Lower leg skin (tissue), 4 donors: ENCODE measurements at places on chromosomes 2 and 18. TPM values are rescaled to one million over a fixed set of nuclear protein-coding genes. Genes with fewer than 3 reads are reported as not detected.

GRCh38 chr2:46000660-46001059 lies 296.5 kb upstream of the EPAS1 start:
- no peak for DNase-seq

- no peak for DNase-seq
These were observed 416.6 kb downstream of the NRXN1 start for GRCh38 chr2:50615291-50615690.

GRCh38 chr18:79375441-79376154 lies 20.1 kb upstream of the NFATC1 start:
- peak; percentile 43 for DNase-seq

The IGFBP5 gene
- total RNA-seq: 103 TPM

GRCh38 chr2:138035608-138036217 lies 71.4 kb downstream of the HNMT start:
- no peak for DNase-seq

DNA sequence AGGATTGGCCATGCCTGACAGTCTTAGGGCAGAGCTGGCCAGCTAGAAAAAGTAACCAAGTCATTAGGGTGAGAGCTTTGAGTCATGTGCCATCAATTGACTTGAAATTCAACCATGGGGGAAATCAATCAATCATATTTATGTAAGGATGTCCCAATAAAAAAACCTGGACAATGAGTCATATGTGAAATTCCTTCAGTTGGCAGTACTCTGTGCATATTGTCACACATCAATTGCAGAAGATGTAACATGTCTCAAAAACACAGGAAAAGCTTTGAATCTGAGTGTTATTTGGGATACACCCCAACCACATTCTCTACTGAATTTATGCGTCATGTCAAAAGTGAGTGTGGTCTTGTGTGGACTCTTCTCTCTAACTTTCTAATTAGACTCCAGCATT lies 1004.1 kb upstream of the NRXN1 start:
- no peak for DNase-seq

The ARHGAP28 gene
- total RNA-seq: 1.4 TPM

DNA sequence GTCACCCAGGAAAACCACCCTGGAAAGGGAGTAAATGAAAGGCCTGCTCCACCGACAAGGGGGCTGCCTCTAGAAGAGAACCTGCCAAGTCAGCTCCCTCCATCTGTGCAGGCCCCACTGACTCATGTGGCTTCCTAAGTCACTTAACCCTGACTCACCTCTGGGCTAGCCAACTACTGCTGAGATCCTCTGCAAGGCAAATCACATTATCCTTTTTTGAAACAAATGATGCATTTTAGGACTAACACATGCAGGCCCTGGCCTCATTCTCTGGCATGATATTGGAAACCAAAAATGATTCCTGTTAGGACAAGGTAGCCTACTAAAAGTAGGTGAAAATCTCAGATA lies 474.6 kb downstream of the EPHA4 start:
- DNase-seq: no peak

The CNNM4 gene
- total RNA-seq: 19.3 TPM

DNA sequence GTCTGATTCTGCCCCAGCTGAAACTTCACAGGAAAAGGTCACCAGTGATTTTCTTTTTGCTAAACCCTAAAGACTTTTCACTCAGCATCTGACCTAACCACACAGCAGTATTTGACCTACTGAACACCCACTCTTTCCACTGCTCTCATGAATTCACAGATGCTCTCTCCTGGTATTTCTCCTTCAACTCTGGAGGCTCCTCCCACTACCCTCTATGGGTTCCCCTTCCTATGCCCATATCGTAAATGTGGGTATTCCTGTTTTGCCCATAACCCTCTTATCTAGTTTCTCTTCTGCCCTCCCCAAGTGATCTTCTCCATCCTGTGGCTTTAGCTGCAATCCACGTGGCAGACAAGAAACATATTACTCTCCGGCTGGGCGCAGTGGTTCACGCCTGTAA lies 7.6 kb downstream of the PLEKHM3 start:
- no peak for DNase-seq

- DNase-seq: no peak
These were observed 60.7 kb upstream of the GATA6 start for GRCh38 chr18:22108674-22109073.

The NT5C1B gene
- not detected for total RNA-seq

GRCh38 chr2:143574069-143574468 lies 444.9 kb downstream of the ARHGAP15 start:
- no peak for DNase-seq

The AQP12A gene
- not detected for total RNA-seq

GRCh38 chr18:53752781-53753367 lies 471.6 kb downstream of the MBD2 start:
- no peak for DNase-seq
